ENCODE measurements at places on chromosomes 3 and 15. TPM values are rescaled to one million over a fixed set of nuclear protein-coding genes. Genes with fewer than 3 reads are reported as not detected.

DNA sequence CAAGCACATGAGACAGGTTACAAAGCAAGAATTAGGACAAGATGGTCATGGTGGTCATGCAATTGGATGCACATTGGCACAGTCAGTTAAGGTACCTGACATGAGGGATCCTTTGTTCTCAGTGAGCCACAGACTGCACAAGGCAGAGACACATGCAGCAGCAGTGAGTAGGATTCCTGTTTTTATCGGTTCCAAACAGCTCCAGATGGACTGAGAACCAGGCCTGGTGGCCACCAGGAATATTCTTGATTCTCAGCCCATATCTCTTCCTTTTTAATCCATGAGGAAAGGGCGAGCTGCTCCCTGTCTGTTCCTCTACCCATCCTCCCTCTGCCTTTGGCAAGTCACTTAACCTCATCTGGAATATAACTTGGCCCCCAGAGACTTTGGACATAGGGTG is 410.8 kb downstream of the GAP43 start:
- DNase-seq: no peak

- DNase-seq: peak; percentile 39
Measured at GRCh38 chr3:196108075-196108743, 26.3 kb upstream of the TFRC start.

- no peak for DNase-seq
Measured at GRCh38 chr15:63051156-63052066, 8.9 kb downstream of the TPM1 start.

GRCh38 chr3:88059380-88060170 is 520 bp downstream of the ZNF654 start:
- DNase-seq: no peak

DNA sequence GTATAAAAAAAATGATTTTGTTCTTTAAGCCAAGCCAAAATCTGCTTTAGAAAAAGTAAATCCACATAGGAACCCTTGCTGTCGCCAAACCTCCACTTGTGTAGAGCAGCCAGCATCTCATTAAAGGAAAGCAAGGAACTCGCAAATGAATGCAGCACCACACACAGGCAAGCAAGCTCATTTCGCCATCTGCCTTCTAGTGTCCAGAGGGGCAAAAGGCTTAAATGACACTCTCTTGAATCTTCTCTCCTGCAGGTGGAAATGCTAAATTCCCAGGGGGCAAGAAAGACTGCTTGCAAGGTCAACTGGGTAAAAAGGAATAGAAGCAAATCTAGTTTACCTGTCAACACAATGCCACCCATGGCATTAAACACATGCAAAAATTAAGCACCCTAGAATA is 2.4 kb downstream of the MB21D2 start:
- DNase-seq: no peak

DNA sequence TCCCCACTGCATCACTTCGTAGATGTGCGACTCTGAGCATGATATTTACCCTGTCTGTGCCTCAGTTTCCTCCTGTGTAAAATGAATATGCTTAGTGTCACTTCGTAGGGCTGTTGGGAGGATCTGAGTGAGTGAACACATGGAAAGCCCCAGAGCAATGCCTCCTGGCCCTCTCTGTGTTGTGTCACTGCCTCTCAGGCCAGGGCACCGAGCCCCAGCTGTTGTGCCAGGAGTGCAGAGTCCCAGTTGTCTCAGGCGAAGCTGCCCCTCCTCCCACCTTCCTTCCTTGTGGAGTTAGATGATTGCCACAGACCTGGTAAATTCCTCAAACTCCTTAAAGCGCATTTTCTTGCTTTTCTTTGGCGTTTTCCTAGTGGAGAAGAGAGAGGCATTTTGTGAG is 26.2 kb downstream of the EFCAB12 start:
- no peak for DNase-seq

DNA sequence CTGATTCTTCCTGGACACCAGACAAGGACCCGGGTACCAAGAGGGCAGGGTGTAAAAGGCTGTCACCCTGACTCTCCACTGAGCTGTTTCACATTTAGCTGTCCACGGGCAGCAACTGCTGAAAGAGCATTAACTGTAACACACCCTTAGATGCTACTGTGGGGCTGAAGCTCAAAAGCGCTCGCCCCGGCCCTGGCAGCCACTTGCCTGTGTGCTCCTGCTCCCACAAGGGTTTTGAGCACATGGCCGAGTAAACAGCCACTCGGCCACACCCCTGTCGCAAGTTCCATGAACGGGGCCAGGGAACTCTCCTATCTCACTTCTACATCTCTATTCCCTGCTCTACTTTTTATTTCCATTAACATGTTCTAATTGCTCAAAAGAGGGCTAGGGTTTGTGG is 421.7 kb downstream of the TUSC7 start:
- no peak for DNase-seq

- no peak for DNase-seq
Measured at GRCh38 chr3:197901626-197902025, 48.4 kb upstream of the RPL35A start.

MOBP gene
- 0.10 TPM for total RNA-seq

CMTM7 gene
- total RNA-seq: 30.6 TPM

ROBO1 gene
- total RNA-seq: 93.6 TPM

Data from H1 (cell line).